ENCODE measurements at places on chromosomes 4 and X.

GRCh38 chrX:111850975-111851374, 25.0 kb upstream of the TRPC5OS start:
- no peaks in the 10 kb centered on the region for H3K4me1 ChIP-seq
- no peaks in the 10 kb centered on the region for H3K27me3 ChIP-seq
- no peak for DNase-seq

DNA sequence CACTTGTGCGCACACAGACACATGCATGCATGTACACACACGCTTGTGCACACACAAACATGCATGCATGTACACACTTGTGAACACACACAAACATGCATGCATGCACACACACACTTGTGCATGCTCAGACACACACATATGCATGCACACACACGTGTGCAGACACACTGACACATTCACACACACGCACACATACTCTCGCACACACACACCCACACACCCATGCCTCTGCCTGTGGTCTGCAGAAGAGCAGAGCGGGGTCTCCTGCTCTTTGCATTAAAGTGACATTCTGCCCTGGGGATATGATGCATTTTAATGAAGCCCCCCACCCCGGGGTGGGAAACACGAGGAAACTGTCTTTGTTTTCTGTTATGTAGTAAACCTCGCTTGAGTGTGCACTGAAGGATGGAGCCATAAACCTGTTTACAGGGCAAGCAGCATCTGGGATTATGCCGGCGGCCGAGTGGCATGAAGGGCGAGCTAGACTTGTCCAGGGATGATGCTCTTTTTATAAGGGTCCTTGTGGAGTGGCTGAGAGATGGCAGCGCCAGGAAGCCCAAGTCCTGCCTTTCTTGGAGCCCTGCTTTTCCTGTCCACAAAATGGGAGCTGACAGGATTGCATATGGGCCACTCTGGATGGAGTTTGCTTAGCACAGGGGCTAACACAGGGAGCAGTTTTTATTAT, 17.8 kb downstream of the PSAPL1 start:
- H3K4me3 ChIP-seq = no peak overlapping the region
- no peak for DNase-seq
- H3K36me3 ChIP-seq = no peaks in the 10 kb centered on the region
- H3K27ac ChIP-seq = no peak overlapping the region
- H3K27me3 ChIP-seq = peaks cover 8% of the 10 kb centered on the region
- no peaks in the 10 kb centered on the region for H3K4me1 ChIP-seq

DNA sequence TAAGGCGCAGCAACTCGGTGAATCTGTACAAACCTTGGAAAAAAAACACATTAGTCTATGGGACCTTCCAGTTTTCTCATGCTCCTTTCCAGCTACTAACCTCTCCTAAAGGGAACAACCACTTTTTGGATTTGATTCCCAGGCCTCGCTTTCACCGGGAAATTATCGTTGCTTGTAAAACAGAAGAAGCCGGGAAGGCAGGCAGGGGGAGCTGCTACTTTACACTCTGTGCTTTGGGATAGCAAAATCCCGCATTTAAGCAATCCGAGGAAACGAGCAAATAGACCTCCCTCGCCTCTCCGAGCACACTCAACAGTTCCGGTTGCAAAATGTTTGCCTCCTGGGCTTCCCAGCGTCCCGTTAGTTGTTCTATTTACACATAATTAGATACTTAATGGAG, 1.2 kb downstream of the CD38 start:
- no peaks in the 10 kb centered on the region for H3K36me3 ChIP-seq
- peaks cover 18% of the 10 kb centered on the region for H3K4me1 ChIP-seq
- DNase-seq = no peak
- peak overlapping the region; percentile 50 for H3K4me3 ChIP-seq
- H3K27me3 ChIP-seq = peaks cover 9% of the 10 kb centered on the region

DNA sequence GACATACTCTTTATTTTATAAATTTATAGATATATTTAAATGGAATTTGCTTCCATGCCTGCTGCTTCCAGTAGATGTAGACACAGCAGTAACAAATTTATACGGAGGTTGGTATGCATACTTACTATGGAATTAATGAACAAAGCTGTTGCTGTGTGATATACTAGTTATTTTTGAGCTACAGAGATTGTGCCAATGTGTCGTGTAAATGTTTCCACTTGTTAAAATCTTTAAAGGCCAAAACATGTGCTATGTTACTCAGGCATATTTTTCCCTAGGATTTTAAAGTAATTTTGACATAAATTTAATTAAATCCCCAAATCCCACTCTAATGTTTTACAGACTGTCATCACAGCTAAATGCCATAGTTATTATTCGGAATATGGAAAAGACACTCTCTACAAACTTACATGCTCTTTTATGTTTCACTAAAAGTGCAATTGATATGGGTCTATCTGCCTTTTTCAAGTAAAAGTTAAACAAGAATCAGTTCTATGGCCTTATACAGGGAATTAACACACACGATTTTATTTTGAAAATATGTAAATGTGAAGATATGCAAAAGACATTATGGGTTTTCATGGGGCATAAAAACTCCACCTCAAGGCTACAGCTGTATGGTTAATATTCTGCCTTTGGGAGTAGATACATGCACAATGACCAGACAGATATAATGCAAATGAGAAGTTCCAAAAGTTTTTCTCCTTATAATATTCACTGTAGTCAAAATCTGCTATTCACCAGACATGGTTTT, 256.8 kb downstream of the FSTL5 start:
- DNase-seq = no peak
- no peaks in the 10 kb centered on the region for H3K27me3 ChIP-seq
- no peak overlapping the region for H3K4me3 ChIP-seq
- H3K36me3 ChIP-seq = no peaks in the 10 kb centered on the region
- H3K4me1 ChIP-seq = no peaks in the 10 kb centered on the region

DNA sequence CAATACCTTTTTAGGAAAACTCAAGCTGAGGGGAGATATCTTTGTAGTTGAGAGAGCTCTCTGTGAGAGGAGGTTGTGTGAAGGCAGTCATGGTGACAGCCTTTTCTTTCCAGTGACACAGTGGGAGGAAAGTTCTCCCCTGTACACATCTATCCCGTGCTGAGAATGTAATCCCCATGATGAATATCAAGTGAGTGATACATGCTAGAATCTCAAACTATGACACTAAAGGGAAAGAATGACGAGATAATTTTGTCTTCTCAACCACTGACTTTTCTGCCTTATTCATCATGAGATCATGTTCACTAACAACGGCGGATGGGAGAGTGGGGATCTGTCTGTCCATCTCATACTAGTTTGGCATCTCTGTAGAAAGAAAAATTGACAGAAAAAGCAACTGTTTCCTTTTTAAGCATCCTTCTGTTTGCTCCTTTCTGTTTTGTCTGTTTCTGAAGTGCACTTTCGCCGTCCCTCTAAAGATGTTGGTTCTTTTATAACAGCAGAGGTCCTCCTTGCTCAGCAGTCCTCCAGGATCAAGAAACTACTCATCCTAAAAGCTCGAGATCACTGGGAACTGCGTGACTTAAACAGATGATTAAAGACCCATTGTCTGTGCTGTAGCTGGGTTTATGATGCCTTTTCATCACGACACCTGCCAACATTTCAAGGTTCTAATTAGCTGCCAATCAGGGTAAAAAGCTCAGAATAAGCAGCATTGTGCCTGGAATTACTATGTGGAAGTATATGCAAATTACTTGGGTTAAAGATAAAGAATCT, 137.6 kb downstream of the DCK start:
- H3K4me1 ChIP-seq = no peaks in the 10 kb centered on the region
- H3K4me3 ChIP-seq = no peak overlapping the region
- H3K27me3 ChIP-seq = no peaks in the 10 kb centered on the region
- DNase-seq = no peak

DNA sequence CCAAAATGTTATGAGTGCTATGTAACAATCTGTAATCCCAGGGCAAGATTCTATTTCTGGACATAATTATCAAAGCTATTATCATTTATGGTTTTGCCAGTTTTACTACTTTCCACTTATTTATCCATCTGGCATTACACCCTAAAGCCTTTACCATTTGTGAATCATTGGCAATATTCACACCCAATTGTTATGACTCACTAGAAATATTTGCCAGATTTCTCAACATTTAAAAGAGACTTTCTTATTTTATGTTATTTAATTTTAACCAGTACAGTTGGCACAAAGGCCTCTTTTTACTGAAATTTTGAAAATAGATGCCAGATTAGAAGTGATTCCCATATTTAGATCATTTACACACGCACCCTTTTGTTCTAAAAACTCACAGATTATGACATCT, 242.7 kb upstream of the WDFY3 start:
- no peaks in the 10 kb centered on the region for H3K27me3 ChIP-seq
- no peak for DNase-seq
- H3K4me1 ChIP-seq = peaks cover 21% of the 10 kb centered on the region
- H3K4me3 ChIP-seq = no peak overlapping the region
